ENCODE measurements at places on chromosomes 5 and 9. TPM values are rescaled to one million over a fixed set of nuclear protein-coding genes. Genes with fewer than 3 reads are reported as not detected.

- DNase-seq = no peak
These were observed 25.2 kb upstream of the BASP1 start for GRCh38 chr5:17192191-17192590.

DNA sequence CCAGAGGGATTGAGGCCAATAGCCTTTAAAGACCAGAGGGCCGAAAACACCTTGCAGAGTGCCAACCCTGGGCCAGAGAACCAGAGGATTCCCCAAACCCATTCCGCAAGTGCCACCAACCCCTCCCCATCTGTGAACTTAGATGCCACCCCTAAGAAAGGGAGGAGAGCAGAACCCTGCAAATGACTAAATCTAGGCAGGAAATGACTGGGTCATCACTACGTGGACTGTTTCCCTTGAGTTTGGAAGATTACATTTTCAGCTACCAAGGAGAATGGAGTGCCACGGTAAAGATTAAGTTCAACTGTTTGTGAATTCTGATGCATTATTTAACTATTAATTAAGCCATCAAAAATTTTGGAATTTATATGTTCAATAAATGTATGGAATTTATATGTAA lies 142.8 kb downstream of the ENC1 start:
- DNase-seq = no peak

GRCh38 chr5:77935506-77936364 lies 159.6 kb upstream of the TBCA start:
- no peak for DNase-seq

TGFBI gene
- polyA plus RNA-seq = 2,576 TPM

All from AG04450 (cell line).